AML-193 (cell line): ENCODE measurements at places on chromosomes 7 and 10.

- no peak for DNase-seq
These were observed 359.7 kb upstream of the ZNF32 start for GRCh38 chr10:44008270-44008916.

GRCh38 chr10:78316451-78316931 is 282.8 kb downstream of the RPS24 start:
- no peak for DNase-seq

DNA sequence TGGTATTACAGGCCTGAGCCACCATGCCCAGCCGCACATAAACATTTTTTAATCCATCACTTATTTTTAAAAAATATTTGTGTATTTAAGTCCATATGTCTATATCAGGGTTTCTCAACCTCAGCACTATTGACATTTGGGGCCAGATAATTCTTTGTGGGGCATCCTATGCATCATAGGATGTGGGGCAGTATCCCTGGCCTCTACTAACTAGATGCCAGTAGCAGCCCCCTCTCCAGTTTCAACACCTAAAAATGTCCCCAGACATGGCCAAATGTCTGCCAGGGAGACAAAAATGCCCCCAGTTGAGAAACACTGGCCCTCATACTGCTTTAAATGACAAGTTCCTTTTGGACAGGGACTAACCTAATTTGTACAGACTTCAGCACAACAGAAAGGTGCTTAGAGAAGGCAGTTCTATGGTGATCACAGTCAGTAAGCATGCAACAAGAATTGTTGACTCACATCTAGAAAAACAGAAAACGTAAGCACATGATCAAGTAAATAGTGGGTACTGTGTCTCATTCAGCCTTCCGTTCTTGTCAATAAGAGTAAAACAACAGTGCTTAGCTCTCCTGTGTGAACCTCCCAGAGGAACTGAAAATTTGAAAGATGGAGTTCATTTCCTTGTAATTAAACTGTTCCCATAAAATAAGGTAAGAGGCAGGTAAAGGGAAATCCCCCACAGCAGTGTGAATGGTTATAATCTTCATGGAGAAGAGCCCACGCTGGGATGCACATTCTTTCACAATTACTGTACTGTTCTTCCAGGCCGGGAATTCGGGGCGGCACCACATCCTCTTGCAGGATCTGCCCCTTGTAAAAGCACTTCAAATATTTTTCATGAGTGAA is 17.3 kb upstream of the ADRB1 start:
- DNase-seq, result no peak

- no peak for DNase-seq
These were observed 60.9 kb upstream of the ADGRA1 start for GRCh38 chr10:133026726-133027395.

DNA sequence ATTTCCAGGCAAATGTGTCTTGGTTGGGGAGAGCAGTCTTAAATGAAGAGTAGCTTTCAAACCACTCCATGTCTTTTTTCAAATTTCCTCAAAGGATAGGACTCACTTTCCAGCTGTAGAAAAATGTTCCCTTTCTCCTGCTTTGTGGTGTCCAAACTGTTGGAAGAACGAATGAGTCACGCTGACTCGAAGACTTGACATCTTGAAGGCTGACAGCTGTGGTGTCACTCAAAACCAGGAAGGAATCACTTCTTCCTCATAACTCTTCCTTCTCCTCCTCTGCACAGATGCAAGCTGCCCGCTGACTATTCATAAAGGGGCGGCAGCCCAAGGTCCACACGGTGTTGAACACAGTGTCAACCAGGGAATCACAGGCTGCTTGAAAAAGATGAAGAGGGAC is 19.2 kb downstream of the PLA2G12B start:
- no peak for DNase-seq

DNA sequence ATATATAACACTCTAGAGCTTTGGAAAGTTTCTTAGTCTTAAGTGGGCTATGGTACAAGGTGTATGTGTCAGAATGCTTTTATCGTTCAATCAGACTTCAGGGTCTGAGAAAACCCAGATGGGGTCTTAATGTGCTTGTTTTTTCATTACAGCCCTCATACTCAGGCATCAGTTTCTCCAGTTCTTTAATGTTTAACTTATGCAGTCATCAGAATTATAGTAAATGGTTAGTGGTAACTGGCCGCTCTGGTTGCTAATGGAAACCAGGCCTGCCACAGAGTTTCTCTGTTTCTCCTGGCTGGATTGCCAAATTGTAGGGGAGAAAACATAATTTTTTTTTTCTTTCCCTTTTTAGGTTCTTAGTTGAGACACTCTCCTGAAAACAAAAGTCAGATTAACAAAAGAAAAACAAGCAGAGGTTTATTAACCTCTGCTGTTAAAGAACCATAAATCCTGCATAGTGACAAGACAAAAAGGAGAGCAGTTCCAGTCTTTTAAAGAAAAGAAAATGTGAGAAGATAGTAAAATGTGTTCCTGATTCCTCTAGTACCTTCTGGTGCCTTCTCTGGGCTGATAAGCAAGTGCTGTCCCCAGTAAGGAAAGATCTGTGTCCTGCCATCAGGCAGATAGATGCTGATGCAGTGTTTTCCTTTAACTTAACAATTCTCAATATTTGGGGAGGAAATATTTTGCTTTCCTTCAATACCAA is 21.5 kb upstream of the GHITM start:
- DNase-seq, result no peak

- DNase-seq, result no peak
These were observed 138.1 kb upstream of the ZNF92 start for GRCh38 chr7:65235586-65235985.

DNA sequence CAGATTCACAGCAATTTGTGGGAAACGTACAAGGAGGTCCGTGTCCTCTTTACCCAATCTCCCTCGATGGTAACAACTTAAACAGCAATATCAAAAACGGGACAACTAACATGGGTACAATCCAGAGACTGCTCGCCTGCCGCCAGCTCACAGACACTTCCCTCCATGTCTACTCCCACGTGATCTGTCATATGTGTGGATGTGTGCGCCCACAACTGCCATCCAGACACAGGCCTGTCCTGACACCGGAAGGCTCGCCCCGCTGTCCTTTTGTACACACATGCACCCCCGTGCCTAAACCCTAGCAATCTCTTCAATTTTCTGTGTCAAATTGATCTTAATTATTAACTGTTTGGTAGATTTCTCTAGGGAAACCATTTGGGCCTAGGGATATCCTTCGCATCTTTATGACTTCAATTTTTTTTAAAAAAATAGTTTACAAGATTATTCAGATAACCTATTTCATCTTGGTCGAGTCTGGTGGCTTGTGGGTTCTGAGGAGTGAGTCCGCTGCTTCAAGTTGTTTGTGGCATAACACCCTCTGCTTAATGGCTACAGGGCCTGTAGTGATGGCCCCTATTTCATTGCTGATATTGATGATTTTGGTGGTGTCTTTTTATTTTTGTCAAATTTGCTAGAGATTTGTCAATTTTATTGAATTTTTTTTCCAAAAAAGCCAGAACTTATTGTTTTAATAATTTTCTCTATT is 260.6 kb downstream of the MAD1L1 start:
- DNase-seq, result no peak

DNA sequence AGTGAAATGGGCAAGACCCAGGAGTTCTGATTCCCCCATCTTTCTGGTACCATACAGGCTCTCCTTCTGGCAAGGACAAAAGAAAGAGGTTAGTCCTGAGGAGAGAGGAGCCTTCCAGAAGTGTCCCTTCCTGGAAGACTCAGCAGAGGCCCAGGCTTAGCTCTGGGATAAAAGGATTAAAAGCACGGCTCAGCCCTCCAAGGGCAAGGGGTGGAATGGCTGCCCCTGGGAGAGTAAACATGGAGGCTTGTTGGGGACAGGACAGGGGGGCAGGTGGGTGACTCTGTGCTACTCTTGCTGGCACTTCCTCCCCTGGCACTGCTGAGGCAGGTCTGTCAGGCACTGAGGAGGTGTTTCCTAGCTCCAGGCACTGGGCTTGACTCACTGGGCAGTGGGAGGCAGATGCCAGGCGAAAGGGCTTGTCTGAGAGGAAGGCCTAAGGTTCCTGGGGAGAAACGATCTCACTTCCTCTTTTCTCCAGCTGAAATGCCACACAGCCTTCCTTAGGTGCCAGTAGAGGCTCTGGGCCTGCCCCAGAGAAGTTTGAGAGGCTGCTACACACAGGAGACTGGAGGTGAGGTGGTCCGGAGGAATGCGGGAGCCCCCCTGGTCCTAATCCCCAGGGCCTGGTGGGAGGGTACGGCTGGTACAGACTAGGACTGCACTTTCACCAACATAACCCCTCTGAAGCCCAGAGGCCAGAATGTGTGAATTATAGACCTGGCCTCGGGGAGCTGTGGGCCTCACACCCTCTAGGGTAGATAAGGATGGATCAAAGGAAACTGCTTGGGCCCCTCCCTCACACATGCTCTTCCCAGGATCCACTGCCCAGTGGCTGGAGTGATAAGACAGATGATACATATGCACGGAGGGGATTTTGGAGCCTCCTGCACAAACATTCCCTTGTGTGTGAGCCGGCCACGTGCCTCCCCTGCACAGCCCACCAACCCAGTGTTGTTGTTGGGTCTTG is 63.2 kb upstream of the PODXL start:
- DNase-seq, result no peak

- no peak for DNase-seq
These were observed 266.6 kb upstream of the NPVF start for GRCh38 chr7:25494896-25495295.

GRCh38 chr7:51240868-51241267 is 75.7 kb downstream of the COBL start:
- DNase-seq, result no peak

DNA sequence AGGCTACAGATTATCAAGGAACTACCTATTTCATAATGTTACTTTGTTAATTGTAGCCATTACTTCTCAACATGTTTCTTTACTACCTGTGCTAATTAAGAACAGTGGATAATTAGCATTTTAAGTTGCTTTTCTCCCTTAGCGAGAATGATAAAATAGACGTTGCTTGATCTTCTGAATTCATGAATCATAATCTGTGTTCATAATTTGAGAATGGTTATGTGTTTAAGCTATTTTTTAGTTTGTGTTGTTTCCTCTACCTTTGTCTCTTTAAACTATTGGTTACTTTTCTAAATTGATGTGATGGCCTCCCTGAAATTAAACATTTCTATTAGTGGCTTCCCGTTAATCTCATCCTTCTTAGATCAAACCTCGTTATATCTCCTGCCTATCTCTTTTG is at the start of gene ZRANB1:
TSS of gene ZRANB1 (plus strand) at position 301 of the 400 bp plus-strand sequence. CDS start 371 bp downstream, outside the sequence.
- DNase-seq, result no peak

- DNase-seq, result no peak
These were observed 24.6 kb downstream of the SCRN1 start for GRCh38 chr7:29965030-29965429.

GRCh38 chr7:134737566-134738345 is 41.7 kb upstream of the CALD1 start:
- DNase-seq, result no peak

GRCh38 chr7:100090527-100091410 is 2.0 kb downstream of the COPS6 start:
- DNase-seq, result no peak

GRCh38 chr7:727104-727805 is at the start of gene PRKAR1B:
Gene PRKAR1B, minus strand, starts transcription at chr7:727281. Its CDS starts 15,776 bp downstream, at chr7:711505.
- DNase-seq, result no peak

- no peak for DNase-seq
These were observed 528.9 kb downstream of the CNTNAP2 start for GRCh38 chr7:146645383-146645976.

GRCh38 chr7:35716038-35716803 is 21.3 kb upstream of the HERPUD2 start:
- no peak for DNase-seq

- no peak for DNase-seq
These were observed 138.7 kb downstream of the ZNF365 start for GRCh38 chr10:62512732-62513475.

DNA sequence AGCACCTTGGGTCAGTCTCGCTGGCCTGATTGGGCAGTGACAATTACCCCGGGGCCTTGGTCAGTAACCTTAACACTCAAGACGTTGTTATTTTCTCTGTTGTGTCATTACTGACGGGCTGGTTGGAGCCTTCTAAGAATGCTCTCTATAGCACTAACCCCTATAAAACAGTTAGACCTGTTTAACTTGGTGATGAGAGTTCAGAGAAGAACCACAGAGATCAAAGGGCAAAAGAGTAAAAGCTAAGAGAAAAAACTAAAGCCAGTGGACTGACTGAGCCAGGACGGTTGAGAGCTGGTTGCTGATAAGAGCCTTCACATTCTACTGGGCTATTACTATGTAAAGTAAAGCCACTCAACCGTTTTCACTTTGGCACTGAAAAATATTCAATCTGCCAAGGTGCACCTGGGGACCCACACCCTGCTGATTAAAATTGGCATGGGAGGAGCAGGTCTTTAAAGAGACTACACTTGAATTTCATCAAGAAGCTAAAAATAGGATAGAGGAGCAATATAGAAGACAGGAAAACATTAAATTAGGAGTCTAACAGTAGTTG is 13.6 kb upstream of the ITGB1 start:
- DNase-seq, result no peak

GRCh38 chr7:129258649-129259389 is 34.0 kb downstream of the AHCYL2 start:
- DNase-seq, result no peak

- DNase-seq, result no peak
These were observed 20.0 kb downstream of the COPG2 start for GRCh38 chr7:130648580-130648979.

GRCh38 chr7:127791446-127792189 is 139.6 kb downstream of the SND1 start:
- no peak for DNase-seq

GRCh38 chr7:130303551-130303950 is 10.6 kb downstream of the CPA4 start:
- no peak for DNase-seq

- no peak for DNase-seq
These were observed 2.3 kb downstream of the NACAD start for GRCh38 chr7:45086331-45087065.

DNA sequence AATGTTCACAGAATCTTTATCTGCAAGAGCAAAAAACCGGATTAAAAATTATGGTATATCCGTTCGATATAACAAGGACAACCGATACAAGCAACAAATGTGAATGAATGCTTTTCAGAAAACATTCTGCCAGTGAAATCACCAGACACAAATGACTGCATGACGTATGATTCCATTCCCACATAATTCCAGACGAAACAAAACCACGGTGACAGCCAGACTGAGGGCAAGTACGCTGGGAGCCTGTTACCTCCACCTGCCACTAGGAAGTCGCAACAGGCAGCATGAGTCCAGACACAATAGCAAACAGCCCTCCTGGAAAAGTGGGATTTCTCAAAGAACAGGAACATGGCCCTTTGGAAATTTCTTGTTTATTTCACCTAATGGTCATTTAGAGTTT is 41.7 kb downstream of the MAD1L1 start:
- no peak for DNase-seq

GRCh38 chr7:7228967-7229366 is 46.6 kb downstream of the C1GALT1 start:
- no peak for DNase-seq
